ENCODE measurements at places on chromosomes 2 and 18. TPM values are rescaled to one million over a fixed set of nuclear protein-coding genes. Genes with fewer than 3 reads are reported as not detected.

DNA sequence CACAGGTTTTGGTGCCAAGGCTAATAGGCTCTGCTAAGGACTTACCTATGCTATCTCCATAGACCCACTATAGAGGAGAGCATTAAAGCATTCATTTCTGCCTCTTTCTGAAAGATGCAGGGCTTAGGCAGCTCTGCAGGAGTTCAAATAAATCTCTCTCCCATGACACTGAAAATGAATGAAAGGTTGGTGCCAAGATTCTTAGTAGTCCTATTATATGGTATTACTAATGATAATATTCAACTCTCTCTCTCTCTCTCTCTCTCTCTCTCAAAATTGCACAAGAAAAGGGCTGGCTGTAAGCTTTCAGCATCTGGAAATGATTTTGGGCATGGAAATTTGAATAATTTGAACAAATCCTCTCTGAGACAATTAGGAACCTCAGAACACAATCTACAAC lies 433.7 kb downstream of the MBD2 start:
- no peaks in the 10 kb centered on the region for H3K27me3 ChIP-seq
- no peak overlapping the region for H3K4me3 ChIP-seq
- no peak overlapping the region for H3K27ac ChIP-seq
- no peak for DNase-seq
- H3K4me1 ChIP-seq = no peaks in the 10 kb centered on the region

DNA sequence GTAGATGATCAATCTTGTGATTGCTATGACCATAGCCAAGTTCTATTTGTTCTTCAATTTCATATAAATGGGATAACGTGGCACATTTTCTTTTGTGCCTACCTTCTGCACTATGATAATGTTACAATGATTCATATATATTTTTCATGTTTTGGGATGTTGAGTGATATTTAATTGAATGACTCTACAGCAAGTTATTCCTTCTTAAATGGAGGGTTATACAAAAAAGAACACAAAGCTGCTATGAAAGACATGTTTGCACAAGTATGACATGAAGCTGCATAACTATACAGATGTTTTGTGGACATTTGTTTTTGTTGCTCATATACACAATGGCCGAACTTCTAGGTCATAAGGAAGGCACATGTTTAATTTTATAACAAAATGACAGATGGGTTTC lies 356.2 kb downstream of the CBLN2 start:
- H3K4me3 ChIP-seq = no peak overlapping the region
- H3K27ac ChIP-seq = no peak overlapping the region
- no peak for DNase-seq
- H3K27me3 ChIP-seq = no peaks in the 10 kb centered on the region
- H3K36me3 ChIP-seq = no peaks in the 10 kb centered on the region

DNA sequence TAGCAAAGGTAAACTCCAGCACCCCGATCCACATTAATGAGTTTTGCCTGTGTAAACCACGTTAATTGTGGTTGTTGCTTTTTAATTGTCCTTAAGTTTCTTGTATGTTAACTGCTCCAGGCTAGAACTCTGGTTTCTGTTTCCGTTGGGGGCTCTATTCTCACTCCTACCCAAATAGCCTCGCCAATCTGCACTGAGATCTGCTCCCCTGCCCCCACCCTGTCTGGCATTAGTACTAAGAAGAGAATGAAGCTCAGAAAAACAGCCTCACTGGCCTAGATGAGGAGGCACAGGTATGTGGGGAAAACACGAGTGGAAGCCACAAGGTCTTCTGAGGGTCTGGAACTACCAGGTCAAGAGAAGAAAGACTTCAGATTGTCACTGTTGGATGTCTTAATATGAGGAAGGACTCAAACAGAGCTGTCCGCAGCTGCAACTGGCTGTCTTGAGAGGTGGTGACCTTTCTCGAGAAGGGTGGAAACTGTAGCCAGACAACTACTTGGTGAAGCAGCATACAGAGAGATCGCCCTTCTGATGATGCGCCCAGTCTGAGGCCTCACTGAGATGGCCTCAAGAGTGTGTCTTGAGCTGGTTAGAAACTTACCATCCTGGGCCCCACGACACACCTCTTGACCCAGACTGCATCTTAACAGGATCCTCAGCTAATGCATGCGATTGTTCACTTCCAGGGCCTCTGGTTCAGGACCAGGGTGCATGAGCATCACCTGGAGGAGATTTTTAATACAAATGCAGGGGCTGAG lies 73.1 kb downstream of the TGOLN2 start:
- no peak overlapping the region for H3K4me3 ChIP-seq
- H3K4me1 ChIP-seq = peaks cover 24% of the 10 kb centered on the region
- no peak overlapping the region for H3K27ac ChIP-seq

GRCh38 chr18:49756671-49757362 lies 56.5 kb downstream of the ACAA2 start:
- no peak overlapping the region for H3K4me3 ChIP-seq
- no peaks in the 10 kb centered on the region for H3K27me3 ChIP-seq
- no peaks in the 10 kb centered on the region for H3K36me3 ChIP-seq
- no peaks in the 10 kb centered on the region for H3K4me1 ChIP-seq
- H3K27ac ChIP-seq = no peak overlapping the region

DNA sequence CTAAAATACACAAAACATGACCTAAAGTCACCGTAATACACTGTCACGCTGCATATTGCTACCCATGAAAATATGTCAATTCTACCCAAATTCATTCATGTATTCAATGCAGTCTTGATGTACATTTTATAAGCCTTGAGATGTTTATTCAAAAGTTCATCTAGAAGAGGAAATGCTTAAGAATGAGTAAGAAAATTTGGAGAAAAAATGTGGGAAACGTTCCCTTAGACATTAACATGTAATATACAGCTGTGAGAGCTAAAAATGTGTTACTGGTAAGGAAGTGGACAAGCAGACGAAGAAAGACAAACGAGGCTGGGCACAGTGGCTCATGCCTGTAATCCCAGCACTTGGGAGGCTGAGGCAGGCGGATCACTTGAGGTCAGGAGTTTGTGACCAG lies 37.3 kb downstream of the THAP4 start:
- no peak for DNase-seq
- no peaks in the 10 kb centered on the region for H3K27me3 ChIP-seq
- H3K27ac ChIP-seq = no peak overlapping the region
- H3K4me3 ChIP-seq = no peak overlapping the region
- H3K36me3 ChIP-seq = peaks cover 96% of the 10 kb centered on the region

DNA sequence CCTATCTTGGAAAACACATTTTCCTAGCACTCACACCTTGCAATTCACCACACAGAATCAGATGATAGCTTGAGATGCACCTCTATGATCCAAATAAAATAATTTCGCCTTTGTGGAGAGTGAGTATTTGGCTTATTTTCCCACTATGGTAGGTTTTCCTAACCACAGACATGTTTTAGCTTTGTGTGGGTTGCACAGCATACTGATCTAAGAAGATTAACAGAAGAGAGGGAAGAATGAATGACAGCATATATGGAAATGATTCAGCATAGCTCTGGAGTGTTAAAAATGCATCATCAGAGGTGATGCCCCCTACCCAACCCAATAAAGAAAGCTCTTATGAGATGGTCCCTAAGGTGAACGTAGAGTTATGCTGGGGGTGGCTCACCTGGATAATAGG lies 72.5 kb downstream of the GCA start:
- H3K27ac ChIP-seq = no peak overlapping the region
- no peaks in the 10 kb centered on the region for H3K4me1 ChIP-seq
- no peaks in the 10 kb centered on the region for H3K27me3 ChIP-seq
- DNase-seq = no peak

GRCh38 chr2:136962105-136962725 lies 196.9 kb downstream of the THSD7B start:
- no peaks in the 10 kb centered on the region for H3K27me3 ChIP-seq
- H3K36me3 ChIP-seq = no peaks in the 10 kb centered on the region
- no peak overlapping the region for H3K27ac ChIP-seq
- no peaks in the 10 kb centered on the region for H3K4me1 ChIP-seq
- no peak overlapping the region for H3K4me3 ChIP-seq

LCT gene
- total RNA-seq = 14.9 TPM

DNA sequence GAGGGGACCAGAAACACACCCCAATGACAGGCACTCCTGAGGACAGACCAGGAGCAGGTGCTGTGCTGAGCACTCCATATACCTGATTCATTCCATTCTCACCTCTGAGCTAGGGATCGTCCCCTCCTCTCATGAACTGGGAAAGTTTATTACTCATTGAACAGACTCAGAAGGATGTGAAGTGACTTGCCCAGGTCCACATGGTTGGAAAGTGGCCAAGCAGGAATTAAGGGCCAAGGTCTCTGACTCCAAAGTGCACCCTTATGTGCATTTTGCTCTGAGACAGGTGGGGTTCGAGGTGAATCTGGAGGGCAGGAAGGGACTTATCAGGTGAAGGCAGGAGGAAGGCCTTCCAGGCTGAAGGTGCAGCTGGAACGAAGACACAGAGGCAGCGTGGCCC lies 25.1 kb upstream of the PLB1 start:
- peak overlapping the region; percentile 78 for H3K27ac ChIP-seq
- no peaks in the 10 kb centered on the region for H3K36me3 ChIP-seq
- H3K27me3 ChIP-seq = no peaks in the 10 kb centered on the region

- no peaks in the 10 kb centered on the region for H3K27me3 ChIP-seq
- H3K27ac ChIP-seq = no peak overlapping the region
- no peaks in the 10 kb centered on the region for H3K36me3 ChIP-seq
- no peaks in the 10 kb centered on the region for H3K4me1 ChIP-seq
- no peak for DNase-seq
Observed at GRCh38 chr2:148201075-148202004, 180.4 kb downstream of the MBD5 start.

CGREF1 gene
- total RNA-seq = 5.6 TPM

GRCh38 chr18:59929621-59930295 lies 30.0 kb downstream of the PMAIP1 start:
- H3K27ac ChIP-seq = no peak overlapping the region
- no peak for DNase-seq
- H3K27me3 ChIP-seq = no peaks in the 10 kb centered on the region
- H3K4me3 ChIP-seq = no peak overlapping the region
- no peaks in the 10 kb centered on the region for H3K36me3 ChIP-seq

MAB21L4 gene
- 2.1 TPM for total RNA-seq

DNA sequence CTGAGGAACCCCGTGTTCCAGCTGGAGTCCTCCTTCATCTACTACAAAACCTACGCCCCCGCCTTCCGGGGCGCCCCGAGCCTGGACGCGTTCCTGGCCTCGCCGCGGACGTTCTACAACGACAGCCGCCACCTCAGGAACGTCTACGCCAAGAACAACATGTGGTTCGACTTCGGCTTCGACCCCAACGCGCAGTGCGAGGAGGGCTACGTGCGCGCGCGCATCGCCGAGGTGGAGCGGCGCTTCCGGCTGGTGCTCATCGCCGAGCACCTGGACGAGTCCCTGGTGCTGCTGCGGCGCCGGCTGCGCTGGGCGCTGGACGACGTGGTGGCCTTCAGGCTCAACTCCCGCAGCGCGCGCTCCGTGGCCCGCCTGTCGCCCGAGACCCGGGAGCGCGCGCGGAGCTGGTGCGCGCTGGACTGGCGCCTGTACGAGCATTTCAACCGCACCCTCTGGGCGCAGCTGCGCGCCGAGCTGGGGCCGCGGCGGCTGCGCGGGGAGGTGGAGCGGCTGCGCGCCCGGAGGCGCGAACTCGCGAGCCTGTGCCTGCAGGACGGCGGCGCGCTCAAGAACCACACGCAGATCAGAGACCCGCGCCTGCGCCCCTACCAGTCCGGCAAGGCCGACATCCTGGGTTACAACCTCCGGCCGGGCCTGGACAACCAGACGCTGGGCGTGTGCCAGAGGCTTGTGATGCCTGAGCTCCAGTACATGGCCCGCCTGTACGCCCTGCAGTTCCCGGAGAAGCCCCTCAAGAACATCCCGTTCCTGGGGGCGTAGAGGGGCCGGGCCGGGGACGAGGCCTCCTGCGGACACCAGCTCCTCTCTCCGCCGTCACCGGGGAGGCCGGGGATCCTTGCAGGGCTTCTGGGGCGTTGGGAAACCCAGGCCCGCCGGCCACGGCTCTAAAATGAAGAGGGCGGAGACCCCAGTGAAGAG lies 5.3 kb upstream of the NEU4 start:
- DNase-seq = peak; percentile 60
- H3K36me3 ChIP-seq = no peaks in the 10 kb centered on the region
- H3K27ac ChIP-seq = no peak overlapping the region
- H3K4me3 ChIP-seq = peak overlapping the region; percentile 52

TTC31 gene
- total RNA-seq = 42.9 TPM

KCNG3 gene
- total RNA-seq = 0.27 TPM

CNDP1 gene
- total RNA-seq = 0.53 TPM

CENPA gene
- 2.1 TPM for total RNA-seq

GCG gene
- total RNA-seq = 140 TPM

IL1RL1 gene
- 4.0 TPM for total RNA-seq

GRCh38 chr2:229407170-229407569 lies 136.1 kb upstream of the PID1 start:
- H3K36me3 ChIP-seq = no peaks in the 10 kb centered on the region
- H3K4me1 ChIP-seq = no peaks in the 10 kb centered on the region
- peak; percentile 79 for DNase-seq
- no peak overlapping the region for H3K27ac ChIP-seq

DNA sequence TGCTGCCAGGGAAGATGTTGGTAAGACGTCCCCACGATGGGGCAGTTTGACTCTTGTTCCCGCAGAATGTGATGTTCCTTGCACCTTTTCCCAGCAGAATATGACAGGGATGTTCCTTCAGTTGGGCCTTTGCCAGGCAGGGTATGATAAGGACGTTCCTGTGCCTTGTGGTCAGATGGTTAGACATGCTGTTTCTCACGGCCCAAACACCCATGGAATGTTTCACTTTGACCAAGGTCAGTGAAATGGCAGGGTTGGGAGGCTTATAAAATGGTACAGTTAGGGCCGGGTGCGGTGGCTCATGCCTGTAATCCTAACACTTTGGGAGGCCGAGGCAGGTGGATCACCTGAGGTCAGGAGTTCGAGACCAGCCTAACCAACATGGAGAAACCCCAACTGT lies 40.3 kb upstream of the YPEL5 start:
- H3K4me3 ChIP-seq = no peak overlapping the region
- H3K4me1 ChIP-seq = no peaks in the 10 kb centered on the region
- no peaks in the 10 kb centered on the region for H3K27me3 ChIP-seq
- H3K27ac ChIP-seq = no peak overlapping the region

- H3K4me1 ChIP-seq = no peaks in the 10 kb centered on the region
- no peaks in the 10 kb centered on the region for H3K27me3 ChIP-seq
- no peak overlapping the region for H3K27ac ChIP-seq
- no peaks in the 10 kb centered on the region for H3K36me3 ChIP-seq
Observed at GRCh38 chr18:77346208-77346810, 96.7 kb downstream of the GALR1 start.

CFC1 gene
- not detected for total RNA-seq

DNA sequence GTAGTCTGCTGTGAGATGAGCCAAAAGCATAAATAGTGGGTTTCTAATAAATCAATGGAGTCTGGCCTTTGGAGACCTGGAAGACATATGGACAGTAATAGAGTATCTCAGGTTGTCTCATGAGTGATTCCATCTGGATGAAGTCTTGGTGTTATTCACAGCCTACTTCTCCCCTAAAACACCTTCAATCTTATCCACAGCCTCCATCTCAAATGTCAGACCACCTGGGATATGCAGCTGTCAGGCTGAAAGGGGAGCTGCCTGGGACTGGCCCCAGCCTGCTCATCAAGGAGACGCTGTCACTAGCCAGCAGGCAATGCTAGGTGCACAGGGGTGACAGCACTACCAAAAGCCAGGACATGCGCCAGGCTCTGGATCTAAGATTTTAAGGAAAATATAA lies 684.0 kb upstream of the ZEB2 start:
- no peaks in the 10 kb centered on the region for H3K36me3 ChIP-seq
- H3K4me1 ChIP-seq = no peaks in the 10 kb centered on the region

- no peak overlapping the region for H3K4me3 ChIP-seq
- no peaks in the 10 kb centered on the region for H3K4me1 ChIP-seq
- no peaks in the 10 kb centered on the region for H3K27me3 ChIP-seq
- H3K36me3 ChIP-seq = no peaks in the 10 kb centered on the region
Observed at GRCh38 chr2:118154176-118154575, 65.9 kb downstream of the INSIG2 start.
